Stimulated activated CD8-positive, alpha-beta memory T cell treated with anti-CD3 and anti-CD28 coated beads, Interleukin-7, amount 100 ng/mL, for 4 hours (primary cell): ENCODE measurements at places on chromosomes 5 and 9.

GRCh38 chr9:101893661-101894646, 155.5 kb upstream of the GRIN3A start:
- DNase-seq: no peak

- no peak for DNase-seq
These were observed 82.0 kb upstream of the ITGA1 start for GRCh38 chr5:52705720-52706119.

GRCh38 chr9:81408951-81409350, 280.4 kb downstream of the TLE1 start:
- DNase-seq: no peak

- no peak for DNase-seq
These were observed 882.6 kb downstream of the PTPRD start for GRCh38 chr9:9730174-9730573.

DNA sequence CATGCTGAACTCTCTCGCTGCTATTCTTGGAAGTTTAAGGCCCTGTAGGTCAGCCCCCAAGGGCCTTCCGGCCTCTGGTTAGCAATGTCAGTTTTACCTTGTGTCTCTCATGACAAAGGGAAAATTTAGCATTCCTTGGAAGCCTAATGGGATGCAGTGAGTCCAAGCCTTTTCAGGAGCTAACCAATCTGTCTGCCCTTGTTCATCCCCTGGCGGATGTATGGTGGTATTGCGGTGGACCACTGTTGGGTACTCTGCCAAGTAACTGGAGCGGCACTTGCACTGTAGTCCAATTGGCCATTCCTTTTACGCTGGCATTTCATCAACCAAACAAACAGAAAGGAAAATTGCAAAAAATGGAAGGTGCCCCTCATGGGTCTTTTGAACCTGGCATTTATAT, 318.4 kb upstream of the NMUR2 start:
- no peak for DNase-seq

- no peak for DNase-seq
These were observed 8.5 kb downstream of the DMXL1 start for GRCh38 chr5:119079318-119079921.

DNA sequence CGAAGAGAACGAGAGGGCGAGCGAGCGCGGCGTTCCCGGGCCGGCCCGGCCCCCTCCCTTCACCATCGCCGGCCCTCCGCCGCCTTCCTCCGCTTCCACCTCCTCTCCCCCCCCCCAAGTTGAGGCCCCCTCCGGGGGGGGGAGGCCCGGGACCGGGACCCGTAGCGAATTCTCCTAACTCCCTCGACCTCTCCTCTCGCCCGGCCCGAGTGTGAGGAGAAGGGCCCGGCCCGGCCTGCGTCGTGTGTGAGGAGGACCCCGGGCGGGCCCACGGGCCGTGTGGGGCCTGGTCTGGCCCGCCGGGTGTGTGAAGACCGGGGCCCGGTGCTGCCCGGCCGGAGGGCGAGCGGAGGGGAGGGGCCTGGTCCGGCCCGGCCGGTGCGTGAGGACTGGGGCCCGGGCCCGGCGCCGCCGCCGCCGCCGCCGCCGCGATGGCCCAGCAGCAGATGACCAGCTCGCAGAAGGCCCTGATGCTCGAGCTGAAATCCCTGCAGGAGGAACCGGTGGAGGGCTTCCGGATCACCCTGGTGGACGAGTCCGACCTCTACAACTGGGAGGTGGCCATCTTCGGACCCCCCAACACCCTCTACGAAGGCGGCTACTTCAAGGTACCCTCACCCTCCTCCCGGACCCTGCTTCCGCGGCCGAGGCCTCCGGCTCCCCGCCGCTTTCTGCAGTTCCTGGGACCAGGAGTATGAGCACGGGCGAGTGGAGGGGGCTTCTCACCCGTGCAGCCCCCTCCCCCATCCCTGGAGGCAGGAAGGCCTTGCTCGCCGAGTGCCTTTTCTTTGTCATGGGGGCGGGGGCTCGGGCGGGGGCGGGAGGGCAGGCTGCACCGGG, 587 bp downstream of the UBE2R2 start:
- DNase-seq: peak; percentile 15

- no peak for DNase-seq
These were observed 50.1 kb upstream of the ADAMTS16 start for GRCh38 chr5:5089895-5090649.

- no peak for DNase-seq
These were observed 424.7 kb downstream of the RAB3C start for GRCh38 chr5:59007460-59008063.

DNA sequence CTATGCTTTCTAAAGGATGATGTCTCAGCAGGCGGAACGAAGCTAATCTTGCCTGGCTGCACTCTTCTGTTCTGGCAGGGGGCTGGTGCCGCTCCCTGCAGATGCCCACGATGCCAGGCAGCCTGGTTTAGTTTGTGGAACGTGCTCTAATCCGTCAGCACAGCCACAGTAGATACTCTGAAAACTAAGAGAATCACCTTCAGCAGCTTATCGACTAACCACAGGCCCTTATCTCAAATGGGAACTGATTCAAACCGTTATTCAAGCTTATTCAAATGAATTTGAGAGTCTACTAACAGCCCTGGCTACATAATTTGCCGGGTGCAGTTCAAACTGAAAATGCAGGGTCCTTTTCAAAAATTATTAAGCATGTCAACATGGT, 246.6 kb upstream of the ANKRD55 start:
- no peak for DNase-seq

- DNase-seq: no peak
These were observed 808.1 kb downstream of the EFNA5 start for GRCh38 chr5:106862450-106863193.

- DNase-seq: no peak
These were observed 136.9 kb downstream of the SEMA5A start for GRCh38 chr5:9408964-9409363.

- DNase-seq: no peak
These were observed 36.4 kb upstream of the IPPK start for GRCh38 chr9:92706218-92706940.

DNA sequence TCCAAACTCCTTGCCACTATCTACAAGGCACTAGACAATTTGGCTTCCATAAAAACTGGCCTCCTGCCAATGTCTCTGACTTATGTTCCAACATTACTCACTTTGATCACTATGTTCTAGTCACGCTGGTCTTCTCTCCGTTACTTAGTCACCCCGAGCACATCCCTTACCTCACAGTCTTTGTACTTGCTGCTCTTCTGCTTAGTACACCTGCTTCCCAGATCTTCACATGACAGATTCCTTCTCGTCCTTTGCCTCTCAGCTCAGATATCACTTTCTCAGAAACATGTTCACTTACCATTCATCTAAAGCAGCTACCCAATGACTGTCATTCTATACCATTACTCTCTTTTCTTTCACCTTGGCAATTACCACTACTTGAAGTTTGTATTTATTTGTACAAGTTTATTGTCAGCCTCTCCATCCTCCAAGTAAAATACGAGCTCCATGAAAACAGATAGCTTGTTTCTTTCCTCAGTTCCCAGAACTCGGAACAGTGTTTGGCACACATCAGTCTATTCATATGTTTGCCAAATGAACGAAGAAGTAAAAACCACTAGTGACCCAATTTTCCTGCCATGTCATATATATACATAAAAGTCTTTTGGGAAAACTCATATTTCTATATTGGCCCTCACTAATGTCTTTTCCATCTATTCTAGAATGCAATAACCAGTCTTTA, 5.9 kb upstream of the SLC22A5 start:
- no peak for DNase-seq

- no peak for DNase-seq
These were observed 424.6 kb upstream of the CDH9 start for GRCh38 chr5:27462936-27463335.

GRCh38 chr5:168408561-168409305, 77.5 kb upstream of the RARS1 start:
- DNase-seq: no peak

DNA sequence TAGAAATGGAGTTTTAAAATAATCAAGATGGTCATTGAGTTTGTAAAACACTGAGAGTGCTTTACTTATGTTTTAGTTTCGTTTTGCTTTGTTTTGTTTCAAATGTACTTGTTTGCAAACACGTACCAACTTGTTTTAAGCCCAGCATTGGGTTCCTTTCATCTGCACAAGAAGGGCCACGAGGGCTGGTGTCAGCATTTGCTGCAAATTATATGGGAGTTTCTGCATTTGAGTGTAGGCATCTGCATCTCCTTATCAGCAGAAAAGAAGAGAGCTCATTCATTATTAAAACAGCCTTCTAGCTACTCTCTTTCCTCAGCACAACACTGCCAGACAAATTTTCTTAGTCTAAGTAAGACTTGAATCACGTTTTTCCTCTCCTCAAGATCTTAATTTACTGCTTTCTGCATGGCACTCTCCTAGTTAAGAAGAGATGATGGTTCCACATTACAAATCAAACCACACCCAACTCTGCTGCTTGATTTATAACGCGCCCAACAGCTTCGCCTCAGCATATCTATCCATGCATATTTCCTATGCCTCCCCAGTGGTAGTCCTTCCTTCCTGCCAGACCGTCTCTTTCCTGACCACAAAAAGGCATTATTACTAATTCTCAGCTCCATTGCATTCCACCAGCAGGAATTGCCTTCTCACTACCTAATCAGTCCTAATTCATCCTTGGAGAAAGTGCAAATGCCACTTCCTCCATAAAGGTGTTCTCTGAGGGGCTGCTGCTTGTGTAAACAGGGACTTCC, 95.2 kb upstream of the CAST start:
- DNase-seq: no peak

- DNase-seq: no peak
These were observed 213.5 kb downstream of the MEF2C start for GRCh38 chr5:88669371-88670050.

GRCh38 chr9:92522983-92523970, 12.5 kb downstream of the ECM2 start:
- DNase-seq: no peak

- DNase-seq: peak; percentile 53
These were observed 7.7 kb downstream of the RANBP6 start for GRCh38 chr9:6007770-6008168.

- DNase-seq: no peak
These were observed 10.7 kb downstream of the OR2V1 start for GRCh38 chr5:181120306-181120705.

DNA sequence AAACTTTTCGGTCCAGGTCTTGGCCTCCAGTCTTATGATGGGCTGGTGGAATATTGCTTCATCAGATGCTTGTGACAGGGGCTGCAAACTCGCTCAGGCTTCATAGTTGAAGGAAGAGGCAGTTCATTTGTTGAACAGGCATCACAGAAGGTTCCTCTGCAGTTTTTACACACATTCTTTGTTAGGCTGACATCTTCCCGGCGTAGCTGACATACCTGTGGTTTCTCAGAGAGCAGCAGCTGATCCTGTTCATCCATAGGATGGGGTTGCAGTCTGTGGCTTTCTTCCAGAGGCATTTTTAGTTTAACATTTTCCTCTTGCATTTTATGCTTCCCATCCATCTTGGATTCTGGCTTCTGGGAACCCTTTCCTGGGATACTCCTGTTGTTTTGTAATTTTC, 1255.2 kb downstream of the EFNA5 start:
- DNase-seq: no peak

- DNase-seq: peak; percentile 83
These were observed 849 bp upstream of the MGAT1 start for GRCh38 chr5:180803181-180804128.

DNA sequence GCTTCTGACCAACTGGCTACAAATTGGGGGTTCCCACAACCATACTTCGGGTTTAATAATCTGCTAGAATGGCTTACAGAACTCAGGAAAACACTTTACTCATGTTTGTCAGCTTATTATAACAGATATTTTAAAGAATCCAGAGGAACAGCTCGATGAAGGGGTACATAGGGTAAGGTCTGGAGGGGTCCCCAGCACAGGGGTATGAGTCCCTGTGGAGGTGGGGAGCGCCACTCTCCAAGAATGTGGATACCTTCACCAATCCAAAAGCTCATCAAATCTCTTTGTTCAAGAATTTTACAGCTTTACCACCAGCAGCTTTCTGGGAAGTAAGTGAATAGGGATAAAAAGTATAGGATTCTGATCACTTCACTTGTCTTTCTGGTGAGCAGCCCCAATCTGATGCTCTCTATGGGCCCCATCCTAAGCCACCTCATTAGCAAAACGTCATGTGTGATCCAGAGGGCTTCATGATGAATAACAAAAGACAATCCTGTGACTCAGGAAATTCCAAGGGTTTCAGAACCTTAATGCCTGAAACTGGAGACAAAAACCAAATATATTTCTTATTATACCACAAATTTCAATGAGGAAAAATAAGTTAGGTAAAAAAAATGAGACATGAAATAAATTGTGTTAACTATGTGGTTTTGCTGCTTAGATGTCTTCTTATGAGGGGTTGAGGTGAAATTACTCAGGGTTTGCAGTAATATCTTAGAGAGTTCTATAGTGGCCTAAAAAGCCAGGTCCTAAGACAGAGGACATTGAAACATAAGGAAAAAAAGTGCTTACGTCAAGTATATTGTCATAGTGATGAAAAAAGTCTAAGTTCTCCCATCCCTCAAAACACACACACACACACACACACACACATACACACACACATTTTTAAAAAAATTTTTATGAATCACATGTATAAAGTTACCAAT, 290.5 kb downstream of the ANXA1 start:
- no peak for DNase-seq

DNA sequence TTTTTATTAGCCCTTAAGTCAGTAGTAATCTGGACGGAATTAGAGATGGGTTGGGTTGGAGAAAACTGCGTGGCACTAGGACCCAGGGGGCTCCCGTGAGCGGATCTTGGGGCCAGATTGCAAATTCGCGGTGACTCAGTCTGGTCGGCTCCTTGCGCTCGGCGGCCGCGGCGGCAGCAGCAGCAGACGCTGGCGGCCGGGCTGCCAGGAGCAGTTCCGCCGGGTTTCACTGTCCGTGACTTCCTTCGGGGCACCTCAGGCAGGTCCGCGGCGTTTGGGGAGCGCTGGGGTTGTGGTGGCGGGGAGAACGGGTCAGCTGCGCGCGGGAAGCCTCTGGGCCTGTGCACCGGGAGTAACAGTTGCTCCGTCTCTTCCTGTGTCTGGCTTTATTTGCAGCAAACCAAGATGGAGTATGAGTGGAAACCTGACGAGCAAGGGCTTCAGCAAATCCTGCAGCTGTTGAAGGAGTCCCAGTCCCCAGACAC, 31.6 kb downstream of the TNPO1 start:
- DNase-seq: peak; percentile 83

DNA sequence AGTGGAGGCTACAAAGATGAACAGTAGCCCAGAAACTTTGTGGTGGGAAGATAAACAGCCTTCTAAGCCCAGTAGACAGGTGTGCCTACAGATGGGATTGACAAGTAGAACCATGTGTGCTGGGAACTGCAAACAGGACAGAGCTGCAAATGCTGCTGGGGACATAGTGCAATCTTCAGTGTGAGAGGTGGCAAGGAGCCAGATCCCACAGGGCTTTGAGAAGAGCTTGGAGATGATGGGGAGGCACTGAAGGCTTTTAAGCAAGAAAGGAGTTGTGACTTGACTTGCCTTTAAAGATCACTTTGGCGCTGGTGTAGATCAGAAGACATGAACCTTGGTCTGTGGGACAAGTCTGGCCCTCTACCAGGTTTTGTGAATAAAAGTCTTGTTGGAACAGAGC, 675.2 kb downstream of the ACTL7B start:
- DNase-seq: no peak

DNA sequence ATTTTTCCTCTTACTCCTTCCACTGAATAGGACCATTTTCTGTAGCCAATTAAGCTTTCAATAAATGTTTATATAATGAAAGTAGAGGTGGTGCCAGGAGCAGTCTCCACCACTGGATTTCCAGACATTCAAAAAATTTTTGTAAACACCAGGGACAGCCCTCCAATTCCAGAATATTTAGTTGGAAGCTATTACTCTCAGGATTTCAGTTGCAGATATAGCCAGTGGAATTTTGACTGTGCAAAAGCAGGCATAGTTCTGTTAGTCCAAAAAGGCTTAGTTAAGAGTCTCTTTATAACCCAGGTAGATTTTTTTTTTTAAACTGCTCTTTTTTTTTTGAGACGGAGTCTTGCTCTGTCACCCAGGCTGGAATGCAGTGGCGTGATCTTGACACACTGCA, 138.1 kb upstream of the DMRT1 start:
- DNase-seq: no peak
